HepG2 (cell line): ENCODE measurements at places on chromosomes 1 and 21.

DNA sequence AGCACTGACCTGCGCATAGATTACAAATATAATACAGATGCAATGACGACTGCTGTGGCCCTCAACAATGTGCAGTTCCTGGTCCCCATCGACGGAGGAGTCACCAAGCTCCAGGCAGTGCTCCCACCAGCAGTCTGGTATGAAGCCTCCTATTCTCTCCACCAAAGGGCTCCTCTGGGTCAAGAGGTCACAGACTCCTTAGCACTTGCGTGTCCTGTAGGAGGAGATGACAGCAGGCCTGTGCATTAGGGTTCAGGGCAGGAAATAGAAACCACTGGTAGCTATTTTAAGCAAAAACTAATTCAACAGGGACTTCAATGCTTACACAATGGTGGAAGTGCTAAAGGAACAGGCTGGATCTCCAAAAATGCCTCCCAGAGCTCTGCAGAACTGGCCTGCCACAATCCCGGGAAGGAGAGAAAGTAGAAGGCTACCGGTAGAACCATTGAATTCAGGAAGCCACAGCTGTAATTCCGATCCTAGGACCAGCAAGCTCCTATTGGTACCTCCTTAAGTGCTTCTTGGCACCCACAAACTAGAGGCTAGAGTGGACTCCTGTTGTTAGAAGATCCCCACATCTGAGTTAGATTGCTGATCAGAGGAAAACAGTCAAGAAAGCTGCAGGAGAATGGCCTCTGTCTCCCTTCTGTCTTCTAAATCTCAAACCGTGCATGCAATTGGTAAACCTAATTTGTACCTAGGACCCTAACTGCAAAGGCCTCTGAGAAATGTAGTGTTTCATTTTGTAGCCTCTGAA is 12.7 kb upstream of the DYNLT5 start:
- no peak for DNase-seq
- no peak overlapping the region for H3K27ac ChIP-seq
- H3K4me1 ChIP-seq: no peaks in the 10 kb centered on the region
- no peak overlapping the region for H3K4me3 ChIP-seq
- H3K27me3 ChIP-seq: no peaks in the 10 kb centered on the region

- no peaks in the 10 kb centered on the region for H3K27me3 ChIP-seq
- no peak overlapping the region for H3K27ac ChIP-seq
- no peaks in the 10 kb centered on the region for H3K36me3 ChIP-seq
Measured at GRCh38 chr1:79760531-79760930, 754.0 kb upstream of the ADGRL4 start.

DNA sequence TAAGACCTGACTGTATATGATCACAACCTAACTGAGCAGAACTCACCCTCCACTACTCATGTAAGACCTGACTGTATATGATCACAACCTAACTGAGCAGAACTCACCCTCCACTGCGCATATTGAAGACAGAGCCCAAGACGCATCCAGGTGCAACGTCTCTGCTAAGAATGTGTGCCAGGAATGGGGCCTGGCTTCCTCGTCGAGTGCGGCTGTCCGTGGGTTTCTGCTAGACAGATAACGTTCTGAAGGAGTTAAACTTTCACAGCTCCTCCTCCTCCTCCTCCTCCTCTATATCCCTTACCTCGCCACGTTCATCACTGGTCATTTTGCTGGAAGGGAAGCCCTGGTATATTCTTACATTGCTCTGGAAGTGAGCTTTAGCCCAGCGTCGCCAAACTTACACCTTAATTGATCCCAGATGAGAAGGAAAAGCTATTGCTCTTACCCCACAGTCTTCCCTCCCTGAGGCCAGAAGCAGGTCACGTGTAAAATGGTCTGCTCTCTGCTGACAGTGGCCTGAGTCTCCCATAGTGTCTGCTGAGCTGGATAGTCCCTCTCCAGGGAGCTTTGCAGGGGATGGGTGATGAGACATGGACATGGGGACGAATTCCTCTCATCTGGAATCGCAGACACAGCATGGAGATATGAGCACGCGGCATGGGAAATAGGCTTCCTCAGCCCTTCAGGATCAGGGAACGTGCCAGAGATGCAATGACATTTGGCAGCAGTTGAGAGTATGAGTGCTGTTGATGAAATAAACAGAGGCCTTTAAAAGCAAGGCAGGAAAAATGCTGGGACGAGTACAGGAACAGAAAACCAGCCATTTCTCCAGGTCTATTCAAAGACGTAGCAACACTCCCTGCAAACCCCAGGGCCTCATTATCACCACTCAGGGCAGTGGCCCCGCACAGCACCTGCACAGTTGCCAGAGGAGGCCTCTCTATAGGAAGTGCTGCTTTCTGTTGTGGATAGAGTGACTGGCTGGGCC is 528.1 kb downstream of the KIF26B start:
- DNase-seq: no peak
- H3K27ac ChIP-seq: no peak overlapping the region
- no peaks in the 10 kb centered on the region for H3K27me3 ChIP-seq
- H3K4me1 ChIP-seq: no peaks in the 10 kb centered on the region

GRCh38 chr1:6352138-6352563 is 41.4 kb downstream of the ACOT7 start:
- H3K27ac ChIP-seq: no peak overlapping the region
- H3K4me1 ChIP-seq: peaks cover 56% of the 10 kb centered on the region
- no peak overlapping the region; the same call in 1 of the 2 replicates for H3K4me3 ChIP-seq
- H3K36me3 ChIP-seq: no peaks in the 10 kb centered on the region; the same call in 2 of the 3 replicates

- no peak overlapping the region for H3K27ac ChIP-seq
- H3K4me3 ChIP-seq: no peak overlapping the region
- no peaks in the 10 kb centered on the region for H3K4me1 ChIP-seq
- no peaks in the 10 kb centered on the region for H3K36me3 ChIP-seq
Measured at GRCh38 chr1:30598571-30599114, 124.7 kb downstream of the MATN1 start.

DNA sequence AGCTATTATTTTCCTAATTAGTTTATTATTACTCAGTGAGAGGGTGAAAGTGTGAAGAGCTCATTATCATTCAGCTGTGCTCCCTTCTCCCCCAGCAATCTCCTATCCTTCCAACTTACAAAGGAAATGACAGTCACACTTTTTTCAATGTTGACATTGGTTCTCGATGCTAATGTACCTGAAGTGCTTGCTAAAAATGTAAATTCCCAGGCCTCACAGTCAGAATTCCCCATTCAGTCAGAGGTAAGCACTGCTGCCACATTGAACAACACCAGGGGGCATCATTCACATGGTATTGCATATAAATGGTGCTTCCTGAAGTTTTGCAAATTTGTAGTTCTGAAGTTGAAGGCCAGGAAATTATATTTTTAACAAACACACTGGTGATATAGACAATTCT is 132.7 kb upstream of the FOXD3 start:
- H3K4me3 ChIP-seq: no peak overlapping the region
- DNase-seq: no peak
- no peaks in the 10 kb centered on the region for H3K4me1 ChIP-seq

- peak; percentile 12 for DNase-seq
- no peak overlapping the region for H3K27ac ChIP-seq
- peaks cover 4% of the 10 kb centered on the region; the same call in 1 of the 2 replicates for H3K27me3 ChIP-seq
- H3K4me3 ChIP-seq: no peak overlapping the region
Measured at GRCh38 chr1:212488436-212489283, 55.9 kb downstream of the NENF start.

DNA sequence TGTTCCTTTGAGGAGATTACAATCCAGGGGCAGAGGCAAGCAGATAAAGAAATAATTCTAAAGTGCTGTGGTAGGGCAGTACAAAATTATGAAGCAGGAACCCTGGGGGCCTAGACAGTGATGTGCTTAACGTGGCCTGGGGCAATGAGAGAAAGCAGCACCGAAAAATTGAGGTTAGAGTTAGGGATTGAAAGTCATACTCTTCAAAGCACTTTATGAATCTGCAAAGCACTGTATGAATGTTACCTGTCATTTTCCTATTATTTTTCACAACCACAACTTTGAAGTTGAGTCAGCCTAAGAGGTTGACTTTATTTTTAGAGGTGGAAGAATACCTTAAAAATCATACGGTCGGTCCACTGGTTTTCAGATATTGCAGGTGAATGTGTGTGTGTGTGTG is 183.4 kb upstream of the NFIA start:
- no peak overlapping the region for H3K4me3 ChIP-seq
- no peak overlapping the region for H3K27ac ChIP-seq
- H3K36me3 ChIP-seq: no peaks in the 10 kb centered on the region
- H3K27me3 ChIP-seq: no peaks in the 10 kb centered on the region

DNA sequence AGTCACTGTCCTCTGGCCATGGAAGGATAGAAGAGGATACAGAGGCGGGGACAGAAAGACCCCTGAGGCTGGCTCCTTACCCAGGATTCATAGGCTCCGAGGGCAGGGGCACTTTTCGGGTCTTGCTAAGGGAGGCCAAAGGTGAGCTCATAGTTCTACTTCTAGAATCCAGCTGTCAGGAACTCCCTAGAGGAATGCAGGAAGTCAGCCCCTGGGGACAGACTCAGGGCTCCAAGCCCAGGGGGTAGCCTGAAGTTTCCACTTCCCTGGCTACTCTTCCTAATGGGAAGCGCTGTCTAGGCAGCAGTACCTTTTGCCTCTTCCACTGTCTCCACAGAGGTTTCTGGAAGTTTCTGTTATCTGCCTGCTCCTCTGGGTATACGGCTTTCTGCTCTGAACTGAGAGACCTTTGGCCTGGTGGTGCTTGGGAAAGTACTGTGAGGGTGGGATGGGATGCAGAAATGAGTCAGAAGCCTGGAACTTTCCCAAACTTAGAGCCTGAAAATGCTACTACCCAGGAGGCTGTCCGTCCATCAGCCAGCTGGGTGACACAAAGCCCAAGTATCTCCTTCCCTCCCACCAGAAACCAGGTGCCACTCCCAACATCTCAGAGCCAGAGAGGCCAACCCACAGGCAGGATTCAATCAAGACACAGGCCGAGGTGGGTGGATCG is 3.6 kb downstream of the UBXN11 start:
- no peak for DNase-seq
- no peak overlapping the region for H3K4me3 ChIP-seq
- no peaks in the 10 kb centered on the region for H3K36me3 ChIP-seq
- no peak overlapping the region for H3K27ac ChIP-seq

GRCh38 chr1:6108937-6109614 is 63.4 kb downstream of the KCNAB2 start:
- H3K27ac ChIP-seq: no peak overlapping the region
- no peak overlapping the region for H3K4me3 ChIP-seq
- H3K27me3 ChIP-seq: peaks cover 50% of the 10 kb centered on the region

- no peak for DNase-seq
- H3K27me3 ChIP-seq: peaks cover 89% of the 10 kb centered on the region
- no peaks in the 10 kb centered on the region for H3K36me3 ChIP-seq
- no peak overlapping the region for H3K4me3 ChIP-seq
- no peak overlapping the region for H3K27ac ChIP-seq
Measured at GRCh38 chr1:156926175-156926574, 5.7 kb downstream of the LRRC71 start.

DNA sequence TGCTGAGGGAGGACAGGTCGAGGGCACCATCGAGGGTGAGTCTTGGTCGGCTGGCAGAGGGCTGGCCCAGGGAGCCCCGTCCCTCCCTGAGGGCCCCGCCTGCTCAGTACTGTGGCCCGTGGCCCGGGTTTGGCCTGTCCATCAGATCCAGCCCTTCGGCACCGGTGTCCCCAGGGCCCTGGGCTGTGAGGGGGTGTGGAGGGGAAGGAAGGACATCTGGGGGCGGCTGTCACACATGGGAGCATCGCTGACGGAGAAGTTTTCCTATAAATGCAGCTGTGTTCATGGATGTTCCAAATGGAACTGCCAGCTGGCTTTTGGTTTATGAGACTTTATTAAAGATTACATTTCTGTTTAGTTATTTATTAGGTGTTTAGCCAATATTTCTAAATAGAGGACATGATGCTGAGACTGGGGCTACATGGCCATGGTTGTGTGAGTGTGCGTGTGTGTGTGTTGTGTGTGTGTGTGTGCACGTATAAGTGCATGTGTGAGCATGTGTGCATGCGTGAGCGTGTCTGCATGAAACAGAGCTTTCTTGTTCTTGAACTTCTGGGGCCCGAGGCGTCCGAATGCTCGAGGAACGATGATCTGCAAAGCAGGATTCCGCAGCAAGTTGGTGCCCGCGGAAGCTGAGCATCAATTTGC is 54.3 kb downstream of the SLX9 start:
- H3K36me3 ChIP-seq: no peaks in the 10 kb centered on the region
- H3K4me1 ChIP-seq: peaks cover 62% of the 10 kb centered on the region
- H3K27ac ChIP-seq: no peak overlapping the region
- no peak overlapping the region for H3K4me3 ChIP-seq
- peaks cover 15% of the 10 kb centered on the region for H3K27me3 ChIP-seq
- no peak for DNase-seq

- no peak overlapping the region for H3K27ac ChIP-seq
- no peaks in the 10 kb centered on the region for H3K36me3 ChIP-seq
- DNase-seq: no peak
- H3K4me1 ChIP-seq: peaks cover 44% of the 10 kb centered on the region
Measured at GRCh38 chr1:111599781-111600693, 19.6 kb upstream of the RAP1A start.

GRCh38 chr1:87329526-87330056 is 911 bp downstream of the LMO4 start:
- peak overlapping the region; percentile 87 for H3K4me3 ChIP-seq
- H3K4me1 ChIP-seq: peaks cover 38% of the 10 kb centered on the region
- H3K36me3 ChIP-seq: no peaks in the 10 kb centered on the region
- no peak for DNase-seq
- no peaks in the 10 kb centered on the region; the same call in 1 of the 2 replicates for H3K27me3 ChIP-seq
- peak overlapping the region; percentile 87 for H3K27ac ChIP-seq

DNA sequence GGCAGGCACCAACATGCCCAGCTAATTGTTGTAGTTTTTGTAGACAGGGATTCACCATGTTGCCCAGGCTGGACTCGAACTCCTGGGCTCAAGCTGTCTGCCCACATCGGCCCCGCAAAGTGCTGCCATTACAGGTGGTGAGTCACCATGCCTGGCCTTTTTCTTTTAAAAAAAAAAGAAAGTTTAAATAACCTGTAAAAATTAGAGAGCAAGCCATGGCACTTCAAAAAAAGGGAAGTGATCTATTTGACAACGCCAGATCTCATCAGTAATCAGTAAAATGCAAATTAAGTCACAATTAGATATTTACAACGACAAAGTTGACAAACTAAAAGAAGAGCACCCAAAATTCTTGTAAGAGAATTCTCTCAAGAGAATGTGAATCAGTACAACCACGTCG is 2.9 kb upstream of the RBBP5 start:
- H3K4me3 ChIP-seq: no peak overlapping the region
- no peak overlapping the region for H3K27ac ChIP-seq
- H3K36me3 ChIP-seq: no peaks in the 10 kb centered on the region
